Mucosa of gallbladder (tissue), 1 donor: ENCODE measurements at places on chromosomes 12 and 14. TPM values are rescaled to one million over a fixed set of nuclear protein-coding genes. Genes with fewer than 3 reads are reported as not detected.

DNA sequence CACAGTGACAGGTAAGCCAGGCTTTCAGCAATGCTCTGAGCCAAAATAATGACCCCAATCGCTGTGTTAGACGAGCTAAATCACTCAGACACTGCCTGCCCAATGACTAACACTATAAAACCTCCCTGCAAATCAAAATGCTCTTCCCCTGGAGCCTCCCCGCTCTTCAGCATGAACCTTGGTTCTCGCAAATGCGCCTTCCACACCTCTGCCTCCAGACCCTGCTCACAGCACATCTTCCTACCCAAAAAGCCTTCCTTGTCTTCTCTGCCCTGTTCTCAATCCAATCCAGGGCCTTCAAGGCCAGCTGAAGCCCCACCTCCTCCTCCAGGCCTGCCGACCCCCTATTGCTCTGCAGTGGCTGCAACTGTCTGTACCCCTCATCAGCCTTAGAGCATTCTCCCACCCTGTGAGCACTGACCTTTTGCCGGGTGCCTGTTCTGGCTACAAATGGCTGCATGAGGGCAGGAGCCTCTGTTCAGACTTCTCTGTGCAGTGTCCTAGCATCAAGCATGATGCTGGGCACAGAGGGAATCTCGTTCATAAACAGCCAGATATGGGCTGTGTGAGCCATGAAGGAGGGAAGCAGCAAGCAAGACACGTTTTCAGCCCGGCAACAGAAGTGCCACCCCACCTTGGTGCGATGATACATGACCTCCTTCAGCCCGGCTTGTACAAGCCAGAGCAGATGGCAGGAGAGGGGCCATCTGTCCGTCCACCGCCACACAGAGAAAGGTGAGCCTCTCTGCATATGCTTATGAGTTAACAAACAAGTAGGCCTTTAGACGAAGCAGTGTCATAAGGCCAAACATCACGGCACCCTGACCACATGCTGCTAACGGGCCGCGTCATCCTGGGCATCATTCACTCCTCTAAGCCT, 64.5 kb upstream of the DDX11 start:
- DNase-seq: no peak

GRCh38 chr12:66456612-66457011, 154.3 kb downstream of the HELB start:
- DNase-seq: no peak

DNA sequence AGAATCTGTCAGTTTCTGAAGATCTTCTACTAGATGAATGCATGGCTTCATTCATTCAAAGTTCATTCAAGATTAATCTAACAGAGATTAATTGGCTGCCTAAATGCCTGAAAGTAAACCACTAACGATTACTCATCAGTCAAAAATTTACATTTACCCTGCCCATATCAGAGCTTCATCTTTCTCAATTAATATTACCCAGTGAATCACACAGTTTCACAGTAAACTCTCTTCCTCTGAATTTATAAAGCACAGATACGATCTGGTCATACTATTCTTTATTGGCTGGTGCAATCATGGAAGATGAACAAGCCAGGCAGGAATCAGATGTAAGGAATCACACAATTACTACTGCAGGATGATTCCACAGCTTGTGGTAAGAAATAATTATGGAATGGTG, 377.7 kb downstream of the SLC16A7 start:
- DNase-seq: no peak

DNA sequence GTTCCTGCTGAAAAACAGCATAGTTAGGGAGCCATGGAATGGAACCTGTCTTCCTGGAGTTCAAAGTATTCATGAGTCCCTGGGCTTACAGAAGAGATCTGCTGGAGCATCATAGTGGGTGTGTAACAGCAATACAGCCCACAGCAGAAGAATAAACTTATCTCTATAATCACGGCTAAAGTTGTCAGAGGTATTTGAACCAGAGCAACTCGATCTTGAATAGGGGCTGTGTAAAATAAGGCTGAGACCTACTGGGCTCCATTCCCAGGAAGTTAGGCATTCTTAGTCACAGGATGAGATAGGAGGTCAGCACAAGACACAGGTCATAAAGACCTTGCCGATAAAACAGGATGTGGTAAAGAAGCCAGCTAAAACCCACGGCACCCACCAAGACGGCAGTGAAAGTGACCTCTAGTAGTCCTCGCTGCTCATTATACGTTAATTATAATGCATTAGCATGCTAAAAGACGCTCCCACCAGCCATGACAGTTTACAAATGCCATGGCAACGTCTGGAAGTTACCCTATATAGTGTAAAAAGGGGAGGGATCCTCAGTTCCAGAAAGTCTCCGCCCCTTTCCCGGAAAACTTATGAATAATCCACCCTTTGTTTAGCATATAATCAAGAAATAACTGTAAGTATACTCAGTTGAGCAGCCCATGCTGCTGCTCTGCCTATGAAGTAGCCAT, 223.4 kb downstream of the PCNX1 start:
- no peak for DNase-seq

DNA sequence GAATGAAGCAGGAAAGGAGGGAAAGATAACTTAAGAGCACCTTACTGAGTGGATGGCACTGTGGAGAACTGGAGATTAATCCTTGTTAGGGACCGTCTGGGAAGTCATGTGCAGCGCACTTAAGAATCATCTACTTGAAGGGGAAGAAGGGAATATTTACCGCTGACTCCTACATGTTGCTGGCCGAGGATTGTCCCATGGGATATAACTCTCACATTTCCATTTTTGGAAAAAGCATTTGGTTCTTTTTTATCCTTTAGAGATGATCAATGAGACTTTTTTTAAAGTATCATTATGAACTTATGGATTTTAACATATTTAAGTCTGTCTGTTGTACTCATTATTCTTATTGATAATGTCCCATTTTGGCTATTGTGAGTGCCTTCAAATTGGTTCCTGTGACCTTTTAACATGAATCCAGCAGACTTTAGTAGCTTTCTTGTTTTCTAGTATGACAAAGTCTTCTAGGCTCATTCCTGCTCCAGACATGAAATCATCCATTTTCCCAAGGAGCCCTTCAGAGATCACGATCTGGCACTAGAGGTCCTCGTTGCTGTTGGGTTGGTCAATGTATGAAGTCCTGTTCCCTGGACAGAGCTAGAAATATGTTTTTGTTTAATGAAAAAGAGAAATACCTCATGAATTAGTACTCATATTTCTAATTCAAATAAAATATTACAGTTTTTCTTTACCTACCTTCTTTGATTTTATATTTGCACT, 20.2 kb upstream of the FAM234B start:
- no peak for DNase-seq

DNA sequence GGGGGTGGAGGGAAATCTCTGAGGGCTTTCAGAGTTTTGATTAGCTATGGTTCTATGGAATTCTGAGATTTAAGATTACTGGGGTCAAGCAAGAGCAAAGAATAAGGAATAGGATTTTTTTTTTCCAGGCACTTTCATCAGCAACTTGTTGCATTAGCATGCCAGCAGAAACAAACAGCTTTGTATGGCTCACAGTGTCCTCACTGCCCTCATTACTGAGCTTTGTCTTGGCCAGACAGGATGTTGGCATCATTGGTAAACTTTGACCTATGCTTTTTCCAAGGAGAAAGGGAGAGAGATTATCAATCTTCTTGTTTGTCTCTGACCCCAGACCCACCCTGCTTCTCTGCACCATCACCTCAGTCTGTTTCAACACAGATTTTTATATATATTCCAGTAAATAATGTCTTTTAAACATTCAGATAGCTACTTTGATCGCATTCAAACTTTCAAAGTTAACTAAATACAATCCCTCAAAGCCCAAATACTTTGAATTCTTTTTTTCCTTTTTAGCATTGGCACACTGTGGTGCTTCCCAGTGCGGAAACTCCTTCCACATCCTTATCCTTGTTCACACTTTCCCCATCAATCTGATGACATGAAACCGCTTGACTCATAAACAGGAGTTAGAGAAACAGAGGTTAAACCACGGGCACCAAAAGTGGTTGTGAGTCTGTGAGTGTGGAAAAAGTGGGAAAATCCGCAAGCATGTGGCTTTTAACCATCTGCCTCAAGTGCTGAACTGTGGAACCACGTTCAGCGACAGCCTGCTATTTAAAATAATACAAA, 282.2 kb upstream of the FAR2 start:
- no peak for DNase-seq

DNA sequence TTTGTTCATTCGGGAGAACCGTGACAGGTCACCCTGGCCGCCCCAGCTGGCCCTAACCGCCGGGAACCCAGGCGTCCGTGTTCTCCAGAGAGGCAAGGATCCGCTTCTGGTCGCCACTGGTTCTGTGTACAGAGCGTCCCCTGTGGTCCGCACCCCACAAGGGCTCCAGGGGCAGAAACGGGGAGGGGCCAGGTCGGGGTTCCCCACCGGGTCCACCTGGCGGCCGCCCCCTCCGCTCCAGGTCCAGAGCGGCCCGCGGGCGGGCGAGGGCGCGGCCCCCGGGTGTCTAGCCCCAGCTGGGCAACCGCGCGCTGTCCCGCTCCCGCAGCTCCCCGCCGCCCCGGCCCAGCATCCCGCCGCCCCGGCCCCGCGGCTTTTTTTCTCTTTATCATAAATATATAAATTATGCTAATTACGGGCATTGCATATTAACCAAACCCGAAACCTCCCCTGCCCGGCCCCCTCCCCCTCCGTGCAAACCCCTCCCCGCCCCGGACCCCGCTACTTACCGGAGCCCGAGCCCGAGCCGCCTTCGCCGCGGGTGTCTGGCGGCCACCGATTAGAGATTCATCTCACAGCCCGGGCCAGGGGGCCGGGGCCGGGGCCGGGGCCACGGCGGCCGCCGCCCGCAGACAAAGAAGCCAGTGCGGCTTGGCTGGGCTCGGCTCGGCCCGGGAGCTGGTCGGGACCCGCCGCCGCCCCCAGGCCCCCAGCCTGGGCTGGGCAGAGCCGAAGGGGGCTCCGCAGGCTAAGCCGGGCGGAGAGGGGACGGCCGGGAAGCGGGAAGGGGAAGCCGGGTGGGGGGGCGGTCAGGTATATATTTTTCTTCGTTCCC, 512 bp downstream of the POU6F1 start:
- DNase-seq: peak; percentile 40

DNA sequence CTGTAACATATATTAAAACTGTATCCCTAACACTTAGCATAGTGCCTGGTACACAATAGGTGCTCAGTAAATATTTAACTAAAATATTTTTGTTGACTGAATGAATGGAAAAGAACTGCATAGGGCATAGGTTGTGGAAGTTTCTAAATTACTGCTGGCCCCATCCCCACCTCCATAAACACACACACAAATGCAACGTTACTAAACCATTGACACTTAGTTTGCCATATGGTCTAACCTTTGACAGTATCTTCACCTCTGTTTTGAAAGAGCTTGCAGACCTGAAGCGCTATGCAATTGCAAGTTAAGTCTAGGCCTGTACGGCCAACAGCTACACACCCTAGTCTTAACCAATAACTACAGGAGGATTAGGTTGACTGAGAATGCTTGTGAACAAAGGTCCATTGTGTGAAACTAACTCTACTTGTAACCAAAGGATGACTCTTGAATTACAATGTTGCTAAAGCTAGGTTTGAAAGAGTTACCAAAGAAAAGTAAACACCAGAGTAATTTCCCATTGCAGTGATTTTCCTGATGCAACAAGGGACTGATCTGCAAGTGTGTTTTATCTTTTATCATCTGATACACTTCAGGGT, 924 bp upstream of the MANSC1 start:
- DNase-seq: no peak

- DNase-seq: peak; percentile 89
These were observed 6.3 kb upstream of the NFE2 start for GRCh38 chr12:54306925-54307741.

DNA sequence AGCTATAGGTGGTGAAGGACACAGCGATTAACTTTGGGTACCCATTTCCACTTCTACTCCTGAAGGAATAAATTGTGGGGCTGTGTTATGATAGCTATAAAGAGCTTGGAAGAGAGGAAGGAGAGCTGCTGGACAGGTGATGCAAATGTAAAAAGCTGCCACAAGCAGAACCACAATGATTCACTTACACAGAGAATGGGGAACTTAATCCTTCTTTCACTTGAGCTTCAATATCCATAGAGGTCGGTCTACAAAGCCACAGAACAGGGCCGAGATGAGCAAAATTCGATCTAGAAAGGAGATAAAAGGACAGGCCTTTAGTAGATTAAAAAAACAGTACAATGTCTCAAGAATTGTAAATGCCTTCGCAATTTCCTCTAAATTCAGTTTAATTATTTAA, 831.1 kb downstream of the LRFN5 start:
- DNase-seq: no peak

- no peak for DNase-seq
These were observed 59.5 kb upstream of the CHGA start for GRCh38 chr14:92863286-92864080.

DNA sequence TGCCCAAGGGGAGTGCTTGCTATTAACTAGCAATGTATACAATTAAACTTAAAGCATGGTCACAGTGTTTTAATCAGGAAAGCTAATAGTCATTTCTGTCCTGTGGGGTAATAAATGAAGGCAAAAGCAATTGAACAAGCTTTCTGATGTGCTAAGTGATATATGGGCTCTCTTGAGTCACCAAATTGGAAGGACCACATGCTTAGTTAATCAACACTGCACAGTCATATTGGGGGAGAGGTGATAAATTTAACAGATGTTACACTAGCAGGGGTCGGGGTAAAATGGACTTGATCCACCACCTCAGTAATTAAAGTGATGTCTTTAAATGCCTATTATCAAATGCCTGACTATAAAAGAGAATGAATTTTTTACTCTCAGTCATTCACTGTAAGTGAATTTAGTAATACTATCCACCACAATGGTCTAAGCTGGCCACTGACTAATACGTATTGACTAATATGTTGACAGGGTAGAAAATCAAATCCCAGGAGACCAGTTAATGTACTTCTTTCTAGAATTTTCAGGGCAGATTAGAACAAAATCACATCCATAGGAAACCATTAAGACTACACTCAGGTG, 736.3 kb downstream of the RPS29 start:
- DNase-seq: no peak

GRCh38 chr12:113853491-113853890, 112.6 kb downstream of the RBM19 start:
- DNase-seq: no peak

DNA sequence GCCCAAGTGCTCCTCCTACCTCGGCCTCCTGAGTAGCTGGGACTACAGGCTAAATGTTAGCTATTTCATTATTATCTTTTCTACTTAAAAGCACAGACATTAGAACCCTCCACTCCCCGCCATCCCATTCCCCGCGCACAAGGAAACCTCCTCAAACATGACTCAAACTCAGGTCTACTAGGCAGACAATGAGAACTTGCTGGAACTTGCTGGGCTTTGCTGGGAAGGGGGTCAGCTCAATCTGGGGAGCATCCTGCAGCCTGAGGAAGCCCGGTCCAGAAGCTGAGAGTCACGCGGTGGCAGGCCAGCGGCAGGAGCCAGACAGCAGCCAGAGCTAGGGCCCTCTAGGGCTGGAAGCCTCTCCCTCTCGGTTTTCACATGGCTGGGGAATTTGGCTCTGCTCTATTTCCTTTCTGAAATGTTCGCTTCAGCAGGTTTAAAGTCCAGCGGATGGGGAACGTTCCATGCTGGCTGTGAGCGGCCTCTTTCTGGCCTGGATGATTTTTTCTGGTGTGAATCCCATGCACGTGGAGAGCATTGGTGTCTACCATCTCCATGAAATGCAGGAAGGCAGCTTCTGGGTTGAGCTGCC, 68.5 kb downstream of the SLC6A12 start:
- peak; percentile 18 for DNase-seq

GRCh38 chr12:131491916-131492490, 218.9 kb upstream of the SFSWAP start:
- DNase-seq: no peak

DPF3 gene
- 4.5 TPM for total RNA-seq

ABHD12B gene
- total RNA-seq: 1.0 TPM

KRT3 gene
- not detected for total RNA-seq

TMEM117 gene
- 12.0 TPM for total RNA-seq

INHBC gene
- total RNA-seq: not detected

ESRRB gene
- total RNA-seq: 0.40 TPM

DUSP6 gene
- total RNA-seq: 155 TPM

CIDEB gene
- total RNA-seq: 25.6 TPM

RFX4 gene
- 0.26 TPM for total RNA-seq

OR6C3 gene
- total RNA-seq: not detected
